Glomerular endothelial cell (primary cell): ENCODE measurements at places on chromosomes 3 and 15. TPM values are rescaled to one million over a fixed set of nuclear protein-coding genes. Genes with fewer than 3 reads are reported as not detected.

DUOX2 gene
- total RNA-seq: not detected in 2 replicates

- DNase-seq: no peak
These were observed 236.6 kb downstream of the MFSD1 start for GRCh38 chr3:159038405-159038804.

DNA sequence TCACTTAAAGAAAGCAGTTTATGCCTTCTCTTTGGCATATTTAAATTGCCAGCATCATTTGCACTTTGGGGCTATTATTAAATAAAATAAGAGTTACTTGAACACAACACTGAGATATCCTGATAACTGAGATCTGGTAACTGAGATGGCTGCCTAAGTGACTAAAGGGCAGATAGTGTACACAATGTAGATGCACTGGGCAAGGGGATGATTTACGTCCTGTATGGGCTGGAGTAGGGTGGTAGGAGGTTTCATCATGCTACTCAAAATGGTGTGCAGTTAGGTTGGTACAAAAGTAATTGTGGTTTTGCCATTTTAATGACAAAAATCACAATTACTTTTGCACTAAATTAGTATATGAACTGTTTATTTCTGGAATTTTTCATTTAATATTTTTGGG, 196.1 kb downstream of the UBE2E2 start:
- no peak for DNase-seq

DNA sequence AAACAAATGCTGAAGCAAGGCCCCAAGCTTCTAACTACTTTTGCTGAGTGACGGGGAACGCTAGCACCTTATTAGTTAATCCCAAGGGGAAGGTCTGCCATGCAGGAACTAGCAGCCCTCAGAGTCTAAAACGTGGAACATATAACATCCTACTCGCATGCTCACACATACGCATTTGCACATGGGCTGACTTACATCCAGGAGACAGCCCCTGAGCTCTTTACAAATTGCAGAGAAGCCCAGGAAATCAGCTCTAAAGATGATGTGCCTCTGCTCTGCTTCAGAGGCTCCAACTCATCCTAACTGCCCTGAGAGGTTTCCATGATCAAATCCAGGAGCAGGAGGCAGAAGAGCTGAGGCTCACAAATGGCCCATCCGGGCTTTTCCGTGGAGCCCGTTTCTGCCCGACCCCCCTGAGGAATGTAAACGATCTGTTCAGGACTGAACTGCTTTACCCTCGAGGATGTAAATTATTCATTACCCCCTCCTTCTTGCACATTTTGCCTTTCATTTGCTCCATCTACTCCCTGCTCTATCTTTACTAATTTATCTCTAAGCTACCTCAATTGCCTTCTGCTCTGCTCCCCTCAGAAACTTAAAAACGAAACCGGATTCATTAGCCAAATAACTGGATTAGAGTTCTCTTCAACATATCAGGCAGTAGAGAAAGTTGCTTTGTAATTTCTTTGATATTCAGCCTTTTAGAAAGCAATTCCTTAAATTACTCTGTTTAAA, 141.9 kb upstream of the CCDC54 start:
- no peak for DNase-seq

DNA sequence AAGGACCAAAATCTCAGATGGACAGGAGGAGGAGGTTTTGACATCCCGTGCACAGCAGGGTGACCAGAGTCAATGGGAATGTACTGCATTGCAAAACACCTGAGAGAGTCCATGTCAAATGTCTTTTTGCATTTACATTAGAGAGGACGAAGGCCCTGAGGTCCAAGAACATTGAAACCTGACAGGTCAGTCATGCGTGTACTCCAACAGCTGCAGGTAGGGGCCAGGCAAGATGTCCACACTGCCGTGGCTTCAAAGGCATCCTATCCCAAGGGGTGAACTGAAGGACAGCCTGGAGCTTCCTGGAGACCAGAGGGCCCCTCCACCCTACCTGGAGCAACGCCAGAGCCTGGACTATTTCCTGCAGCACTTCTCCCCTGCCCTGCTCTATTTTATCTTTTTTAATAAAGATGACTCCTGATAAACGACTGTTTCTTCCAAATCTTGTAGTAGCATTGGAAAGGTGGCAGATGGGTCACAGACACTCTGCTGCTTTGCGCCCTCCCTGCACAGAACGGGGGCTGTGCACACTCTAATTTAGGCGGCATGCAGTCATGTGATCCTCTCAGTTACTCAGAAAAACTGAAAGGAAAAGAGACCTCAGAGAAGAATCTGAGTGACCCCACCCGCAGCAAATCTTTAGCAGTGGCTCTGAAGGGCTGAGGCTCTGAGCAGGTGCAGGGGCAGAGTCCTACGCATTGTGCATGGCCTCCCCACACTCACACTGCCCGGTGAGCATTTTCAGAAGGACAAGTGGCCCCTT, 68.2 kb downstream of the HMCES start:
- no peak for DNase-seq
